Liver (tissue), 10 donors: ENCODE measurements at places on chromosomes 12 and 14. TPM values are rescaled to one million over a fixed set of nuclear protein-coding genes. Genes with fewer than 3 reads are reported as not detected.

DNA sequence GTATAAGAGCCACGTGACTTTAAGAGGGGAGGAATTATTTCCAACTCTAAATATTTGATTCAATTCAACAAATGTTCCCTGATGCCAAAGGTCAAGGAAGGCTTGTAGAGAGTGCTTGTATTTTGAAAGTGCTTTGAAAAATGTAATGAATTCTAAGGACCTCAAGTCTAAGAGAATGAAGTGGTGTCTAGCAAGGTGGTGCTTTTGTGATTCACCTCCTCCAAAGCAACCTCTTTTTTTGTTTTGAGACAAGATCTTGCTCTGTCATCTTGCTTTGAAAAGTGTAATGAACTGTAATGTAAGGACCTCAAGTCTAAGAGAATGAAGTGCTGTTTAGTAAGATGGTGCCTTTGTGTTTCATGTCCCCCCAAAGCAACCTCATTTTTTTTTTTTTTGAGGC is 13.7 kb downstream of the AK7 start:
- no peaks in the 10 kb centered on the region for H3K27me3 ChIP-seq
- H3K4me1 ChIP-seq = no peaks in the 10 kb centered on the region
- no peak overlapping the region for H3K4me3 ChIP-seq
- H3K27ac ChIP-seq = no peak overlapping the region
- no peak for DNase-seq
- no peaks in the 10 kb centered on the region for H3K36me3 ChIP-seq

- H3K4me3 ChIP-seq = no peak overlapping the region
- H3K36me3 ChIP-seq = no peaks in the 10 kb centered on the region
- no peak overlapping the region for H3K27ac ChIP-seq
- no peaks in the 10 kb centered on the region for H3K4me1 ChIP-seq
- H3K27me3 ChIP-seq = no peaks in the 10 kb centered on the region
- DNase-seq = no peak
Measured at GRCh38 chr12:87690236-87690810, 338.9 kb downstream of the C12orf50 start.

DNA sequence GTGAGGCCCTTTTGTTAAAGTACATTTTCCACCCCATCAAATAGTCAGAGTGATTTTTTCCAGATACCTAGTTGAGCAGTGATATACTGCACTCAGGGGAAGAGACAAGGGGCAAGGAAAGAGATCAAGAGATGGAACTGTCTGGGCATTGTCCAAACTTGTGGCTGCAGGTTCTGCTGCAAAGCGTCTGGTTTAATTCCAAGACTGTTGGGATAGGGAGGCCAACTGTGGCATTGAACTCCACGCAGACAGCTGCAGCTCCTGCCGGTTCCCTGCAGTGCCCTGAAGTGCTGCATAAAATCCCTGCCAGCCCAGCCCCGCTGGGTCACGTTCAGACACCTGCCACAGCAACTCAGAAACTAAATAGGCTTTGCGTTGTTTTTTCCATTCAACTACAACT is 30.5 kb downstream of the RPH3A start:
- no peaks in the 10 kb centered on the region for H3K36me3 ChIP-seq
- no peaks in the 10 kb centered on the region for H3K27me3 ChIP-seq
- no peaks in the 10 kb centered on the region for H3K4me1 ChIP-seq
- no peak overlapping the region for H3K4me3 ChIP-seq

DNA sequence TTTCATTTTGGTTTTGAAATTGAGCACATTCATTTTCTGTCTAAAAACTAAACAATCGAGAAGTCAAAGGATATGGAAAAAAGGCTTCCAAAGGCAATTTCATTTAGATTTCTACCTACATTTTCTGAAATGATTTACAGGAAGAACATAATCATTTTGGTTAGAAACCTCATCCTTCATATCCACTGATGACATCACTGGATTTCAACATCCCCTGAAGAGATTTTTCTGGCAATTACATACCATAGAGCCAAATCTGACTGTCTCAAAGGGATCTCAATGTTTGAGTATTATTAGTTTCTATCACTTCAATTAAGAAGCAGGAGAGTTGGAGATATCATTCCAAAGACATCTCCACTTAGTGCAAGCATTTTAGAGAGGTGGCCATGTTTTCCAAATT is 137.8 kb downstream of the TTC7B start:
- H3K4me1 ChIP-seq = no peaks in the 10 kb centered on the region
- DNase-seq = no peak
- no peaks in the 10 kb centered on the region for H3K36me3 ChIP-seq
- no peak overlapping the region for H3K27ac ChIP-seq
- H3K27me3 ChIP-seq = no peaks in the 10 kb centered on the region

- H3K27me3 ChIP-seq = no peaks in the 10 kb centered on the region
- H3K4me3 ChIP-seq = no peak overlapping the region
- no peak overlapping the region for H3K27ac ChIP-seq
- no peak for DNase-seq
Measured at GRCh38 chr14:59912443-59912842, 7.5 kb upstream of the LRRC9 start.

DNA sequence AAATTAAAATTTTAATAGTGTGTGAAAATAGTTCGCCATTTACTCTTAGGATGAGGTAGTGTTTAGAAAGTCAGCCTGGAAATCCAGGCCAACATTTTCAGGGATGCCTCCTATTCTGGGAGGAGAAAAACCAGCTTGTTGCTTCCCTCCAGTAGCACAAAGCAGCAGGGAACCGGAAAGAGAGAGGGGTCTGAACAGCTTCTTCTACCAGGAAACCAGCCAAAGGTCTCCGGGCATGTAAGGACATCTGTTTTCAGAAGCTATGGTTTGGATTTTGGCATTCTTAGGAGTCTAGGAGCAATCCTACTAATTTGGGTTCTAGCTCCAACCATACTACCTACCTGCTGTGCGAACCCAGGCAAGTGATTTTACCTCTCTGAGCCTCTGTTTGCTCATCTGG is 85.3 kb downstream of the DPF3 start:
- no peak overlapping the region for H3K4me3 ChIP-seq
- no peaks in the 10 kb centered on the region for H3K27me3 ChIP-seq
- peaks cover 15% of the 10 kb centered on the region for H3K4me1 ChIP-seq
- no peak for DNase-seq
- H3K36me3 ChIP-seq = no peaks in the 10 kb centered on the region

- H3K27ac ChIP-seq = no peak overlapping the region
- H3K27me3 ChIP-seq = no peaks in the 10 kb centered on the region
- no peaks in the 10 kb centered on the region for H3K36me3 ChIP-seq
- no peak overlapping the region for H3K4me3 ChIP-seq
Measured at GRCh38 chr12:106187842-106188241, 49.1 kb upstream of the NUAK1 start.

- no peaks in the 10 kb centered on the region for H3K4me1 ChIP-seq
- no peak overlapping the region for H3K4me3 ChIP-seq
- H3K27ac ChIP-seq = no peak overlapping the region
- no peaks in the 10 kb centered on the region for H3K27me3 ChIP-seq
- DNase-seq = no peak
- peaks cover 5% of the 10 kb centered on the region for H3K36me3 ChIP-seq
Measured at GRCh38 chr12:57058454-57058853, 8.5 kb upstream of the MYO1A start.

DNA sequence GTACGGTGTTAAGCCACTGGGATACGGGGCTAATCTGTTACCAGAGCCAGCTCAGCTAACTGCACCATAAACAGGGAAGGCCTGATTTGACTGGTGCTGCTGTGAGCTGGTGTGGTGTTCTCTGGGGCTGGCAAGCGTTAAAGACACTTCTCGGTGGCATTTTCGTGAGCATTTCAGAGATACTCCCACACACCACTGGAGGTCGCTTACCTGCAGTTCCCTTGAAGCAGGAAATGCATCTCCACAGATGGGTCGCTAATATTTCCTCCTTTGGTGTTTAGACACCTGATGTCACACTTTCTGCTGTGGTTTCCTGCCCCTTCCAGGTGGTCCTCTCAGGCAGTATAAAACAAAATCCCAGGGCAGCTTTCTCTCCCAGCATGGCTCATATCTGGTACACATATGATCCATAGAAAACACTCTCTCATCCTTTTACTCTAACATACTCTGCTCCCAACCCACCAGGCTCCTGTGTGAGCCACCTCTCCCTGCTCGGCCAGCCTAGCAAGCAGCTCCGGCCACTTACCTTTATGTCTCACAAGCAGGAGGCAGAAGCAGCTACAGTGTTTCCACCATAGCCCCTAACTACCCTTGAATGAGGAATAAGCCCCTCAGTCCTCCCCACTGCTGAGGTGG is 129.9 kb upstream of the GRIN2B start:
- no peak overlapping the region for H3K4me3 ChIP-seq
- no peaks in the 10 kb centered on the region for H3K4me1 ChIP-seq
- H3K27me3 ChIP-seq = no peaks in the 10 kb centered on the region
- DNase-seq = no peak
- H3K27ac ChIP-seq = no peak overlapping the region

DNA sequence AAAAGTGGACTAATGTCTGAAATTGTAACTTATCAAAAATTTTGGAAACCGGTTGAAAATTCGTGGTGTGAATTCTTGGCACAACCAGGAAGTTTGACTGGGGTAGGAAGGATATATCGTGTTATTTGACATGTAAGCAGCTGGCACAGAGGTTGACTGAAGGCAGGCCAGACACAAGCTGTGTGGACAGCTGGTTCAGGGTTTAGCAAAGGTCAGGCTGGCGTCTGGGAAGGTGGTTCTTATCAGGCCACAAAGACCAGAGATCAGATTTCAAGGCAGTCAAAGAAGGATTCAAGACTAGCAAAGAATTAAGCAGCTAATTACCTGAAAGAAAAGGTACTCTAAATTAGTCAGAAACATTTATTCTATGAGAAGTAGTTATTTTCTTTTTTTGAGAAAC is 450.2 kb upstream of the MDGA2 start:
- H3K36me3 ChIP-seq = no peaks in the 10 kb centered on the region
- no peaks in the 10 kb centered on the region for H3K4me1 ChIP-seq
- H3K27ac ChIP-seq = no peak overlapping the region
- DNase-seq = no peak
- H3K27me3 ChIP-seq = no peaks in the 10 kb centered on the region

- peaks cover 5% of the 10 kb centered on the region for H3K27me3 ChIP-seq
- H3K27ac ChIP-seq = no peak overlapping the region
- no peak for DNase-seq
- no peaks in the 10 kb centered on the region for H3K4me1 ChIP-seq
- H3K36me3 ChIP-seq = no peaks in the 10 kb centered on the region
- no peak overlapping the region for H3K4me3 ChIP-seq
Measured at GRCh38 chr12:125229878-125230530, 164.8 kb downstream of the AACS start.

DNA sequence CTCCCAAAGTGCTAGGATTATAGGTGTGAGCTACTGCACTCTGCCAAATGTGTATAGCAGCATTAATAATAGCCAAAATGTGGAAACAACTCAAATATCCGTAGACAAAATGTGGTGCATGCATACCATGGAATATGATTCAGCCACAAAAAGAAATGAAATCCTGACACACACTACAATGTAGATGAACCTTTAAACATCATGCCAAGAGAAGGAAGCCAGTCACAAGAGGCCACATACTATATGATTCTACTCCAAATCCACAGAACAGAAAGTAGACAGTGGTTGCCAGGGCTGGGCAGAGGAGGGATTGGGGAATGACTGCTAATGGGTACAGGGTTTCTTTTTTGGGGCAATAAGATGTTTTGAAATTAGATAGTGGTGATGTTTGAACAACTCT is 7.7 kb upstream of the TMED2 start:
- H3K4me1 ChIP-seq = no peaks in the 10 kb centered on the region
- no peak overlapping the region for H3K4me3 ChIP-seq

DNA sequence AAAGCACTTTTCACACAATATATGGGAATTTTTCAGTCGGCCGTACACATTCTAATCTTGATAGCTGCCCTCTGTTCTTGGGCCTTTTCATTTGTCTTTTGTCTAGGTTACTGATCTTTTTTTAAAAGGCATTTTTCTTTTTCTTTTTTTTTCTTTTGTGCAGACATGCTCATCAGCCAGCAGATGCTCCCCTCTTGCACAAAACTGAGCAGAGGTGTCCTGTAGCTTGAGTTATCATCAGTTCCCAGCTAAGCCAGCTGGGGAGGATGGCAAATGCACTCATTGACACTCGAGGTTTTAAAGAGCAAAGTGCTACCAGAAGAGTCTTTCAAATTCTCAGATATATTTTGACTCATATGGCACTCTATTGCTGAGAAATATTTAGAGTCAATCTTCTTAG is 913.9 kb upstream of the SEL1L start:
- no peak for DNase-seq
- no peak overlapping the region for H3K27ac ChIP-seq
- no peaks in the 10 kb centered on the region for H3K4me1 ChIP-seq
- no peaks in the 10 kb centered on the region for H3K27me3 ChIP-seq

DNA sequence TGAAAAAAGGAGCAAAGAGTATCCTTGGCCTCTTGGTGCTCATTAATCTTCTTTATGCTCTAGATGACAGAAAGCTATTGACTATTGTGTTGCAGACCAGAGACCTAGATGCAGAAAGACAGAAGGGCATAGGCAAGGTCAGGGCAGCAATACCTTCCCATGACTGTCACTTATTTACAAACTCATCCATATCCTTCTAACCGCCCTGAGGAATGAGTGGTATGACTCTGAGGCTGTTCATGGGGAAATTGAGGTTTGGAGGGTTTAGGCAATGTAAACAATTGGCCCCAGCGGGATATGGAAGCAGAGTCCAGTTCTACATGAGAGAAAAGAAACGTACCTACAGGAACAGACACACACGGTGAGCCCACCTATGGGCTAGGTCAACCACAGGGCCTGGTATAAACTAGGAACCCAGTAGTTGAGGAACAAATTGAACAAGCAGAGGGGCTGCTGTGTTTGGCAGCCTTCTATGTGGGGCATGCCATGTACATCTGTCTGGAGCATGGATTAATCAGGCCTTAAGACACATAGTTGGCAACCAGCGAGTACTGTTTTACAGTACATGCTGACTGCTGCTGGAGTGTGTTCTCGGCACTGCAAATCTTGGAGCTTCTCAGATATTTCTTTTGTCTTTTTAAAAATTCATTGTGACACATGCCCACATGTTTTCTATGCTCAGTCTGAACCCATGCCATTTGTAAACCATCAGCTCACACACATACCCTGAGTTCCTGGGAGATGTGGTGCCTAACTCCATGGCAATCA is 159.7 kb upstream of the NTF3 start:
- no peak overlapping the region for H3K4me3 ChIP-seq
- no peaks in the 10 kb centered on the region for H3K36me3 ChIP-seq
- H3K27me3 ChIP-seq = no peaks in the 10 kb centered on the region
- no peak for DNase-seq
- no peaks in the 10 kb centered on the region for H3K4me1 ChIP-seq
- H3K27ac ChIP-seq = no peak overlapping the region

GRCh38 chr12:132494294-132495164 is 4.6 kb downstream of the FBRSL1 start:
- no peak overlapping the region for H3K4me3 ChIP-seq
- no peaks in the 10 kb centered on the region for H3K36me3 ChIP-seq
- H3K27me3 ChIP-seq = no peaks in the 10 kb centered on the region
- no peak for DNase-seq
- H3K4me1 ChIP-seq = peaks cover 88% of the 10 kb centered on the region
- peak overlapping the region; percentile 38 for H3K27ac ChIP-seq

- no peak for DNase-seq
- no peaks in the 10 kb centered on the region for H3K27me3 ChIP-seq
- no peak overlapping the region for H3K27ac ChIP-seq
- H3K36me3 ChIP-seq = no peaks in the 10 kb centered on the region
- H3K4me3 ChIP-seq = no peak overlapping the region
Measured at GRCh38 chr14:53626761-53627160, 329.9 kb downstream of the BMP4 start.

APOF gene
- total RNA-seq = 11.9 TPM

CMTM5 gene
- total RNA-seq = not detected

MED13L gene
- 94.0 TPM for total RNA-seq

PTPRR gene
- not detected for total RNA-seq

CDC42BPB gene
- 78.7 TPM for total RNA-seq

TOMM20L gene
- not detected for total RNA-seq

GALNT6 gene
- total RNA-seq = 1.5 TPM

BIN2 gene
- 6.0 TPM for total RNA-seq

PAX9 gene
- not detected for total RNA-seq

EML1 gene
- total RNA-seq = 14.6 TPM

NDRG2 gene
- total RNA-seq = 191 TPM

EXD2 gene
- 8.8 TPM for total RNA-seq
